ENCODE measurements at places on chromosomes 1 and 21.

- DNase-seq, result no peak
These were observed 8.3 kb downstream of the SUSD4 start for GRCh38 chr1:223355699-223356098.

DNA sequence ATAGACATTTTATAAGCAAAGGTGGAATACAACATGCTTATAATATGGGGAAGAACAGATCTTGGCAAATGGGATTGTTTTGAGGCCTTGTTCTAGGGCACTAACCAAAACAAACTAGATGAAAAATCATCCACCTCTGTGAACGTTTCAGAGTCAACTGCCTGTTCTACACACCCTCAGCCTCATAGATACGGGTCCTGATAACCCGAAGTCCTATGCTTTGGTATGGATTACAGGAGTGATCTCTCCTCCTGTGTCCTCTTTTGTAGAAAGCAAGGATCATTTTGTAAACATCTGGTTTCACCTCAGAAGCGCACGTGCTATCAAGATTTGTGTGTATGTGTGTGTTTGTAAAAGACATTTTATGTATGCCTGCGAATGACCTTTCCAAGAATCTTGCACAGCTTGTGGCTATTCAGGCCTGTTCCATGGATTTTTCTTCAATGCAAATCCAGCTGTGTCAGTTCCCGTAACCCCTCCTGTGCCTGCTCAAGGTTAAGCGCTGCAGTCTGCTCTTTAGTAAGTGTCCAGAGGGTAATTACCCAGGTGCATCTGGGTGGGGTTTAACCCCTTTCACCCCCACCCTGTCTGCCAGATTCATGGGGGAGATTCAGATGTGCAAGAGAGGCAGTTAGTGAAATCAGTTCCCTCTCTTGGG is 132.4 kb downstream of the ROR1 start:
- no peak for DNase-seq

DNA sequence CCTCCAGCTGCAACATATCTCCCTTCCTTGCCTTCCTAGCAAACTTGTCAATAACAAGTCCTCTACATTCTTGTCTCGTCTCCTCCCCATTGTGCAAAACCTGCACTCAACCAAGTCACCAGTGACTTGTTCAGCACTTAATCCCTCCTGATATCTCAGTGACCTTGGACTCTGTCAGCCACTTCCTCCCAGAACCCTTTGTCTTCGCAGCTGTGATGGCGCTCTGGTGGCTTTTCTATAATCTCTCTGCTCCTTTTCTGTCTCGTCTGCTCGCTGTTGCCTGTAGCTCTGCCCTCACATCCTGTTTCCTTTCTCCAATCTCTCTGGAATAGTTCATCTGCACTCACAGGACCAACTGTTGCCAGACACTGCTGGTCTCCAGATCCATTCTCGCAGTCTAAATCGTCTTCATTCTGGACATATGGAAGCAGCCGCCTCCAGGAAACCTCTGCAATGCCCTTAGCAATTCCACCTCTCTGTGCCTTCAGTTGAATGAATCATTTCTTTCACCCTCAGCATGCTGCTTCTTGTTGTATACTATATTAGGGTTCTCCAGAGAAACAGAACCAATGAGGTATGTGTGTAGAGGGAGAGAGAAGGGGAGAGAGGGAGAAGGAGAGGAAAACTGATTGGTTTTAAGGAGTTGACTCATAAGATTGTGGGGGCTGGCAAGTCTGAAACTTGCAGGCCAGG is 17.4 kb upstream of the IFNAR2 start:
- DNase-seq, result no peak

DNA sequence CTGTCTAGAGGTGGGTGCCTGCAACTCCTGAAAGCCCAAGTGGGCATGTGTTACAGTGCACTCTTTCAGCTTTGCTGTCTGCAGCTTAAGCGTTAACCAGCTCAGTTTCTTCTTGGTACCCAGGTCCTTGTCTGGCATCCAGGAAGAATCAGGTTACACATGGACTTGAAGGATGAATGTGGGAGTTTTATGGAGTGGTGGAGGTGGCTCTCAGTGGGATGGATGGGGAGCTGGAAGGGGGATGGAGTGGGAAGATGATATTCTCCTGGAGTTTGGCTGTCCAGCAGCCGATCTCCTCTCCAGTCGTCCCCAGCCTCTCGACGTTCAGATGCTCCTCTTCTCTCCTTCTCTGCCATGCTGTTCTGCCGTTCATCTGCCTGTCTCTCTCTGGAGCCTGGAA is 9.4 kb downstream of the METTL18 start:
- no peak for DNase-seq

DNA sequence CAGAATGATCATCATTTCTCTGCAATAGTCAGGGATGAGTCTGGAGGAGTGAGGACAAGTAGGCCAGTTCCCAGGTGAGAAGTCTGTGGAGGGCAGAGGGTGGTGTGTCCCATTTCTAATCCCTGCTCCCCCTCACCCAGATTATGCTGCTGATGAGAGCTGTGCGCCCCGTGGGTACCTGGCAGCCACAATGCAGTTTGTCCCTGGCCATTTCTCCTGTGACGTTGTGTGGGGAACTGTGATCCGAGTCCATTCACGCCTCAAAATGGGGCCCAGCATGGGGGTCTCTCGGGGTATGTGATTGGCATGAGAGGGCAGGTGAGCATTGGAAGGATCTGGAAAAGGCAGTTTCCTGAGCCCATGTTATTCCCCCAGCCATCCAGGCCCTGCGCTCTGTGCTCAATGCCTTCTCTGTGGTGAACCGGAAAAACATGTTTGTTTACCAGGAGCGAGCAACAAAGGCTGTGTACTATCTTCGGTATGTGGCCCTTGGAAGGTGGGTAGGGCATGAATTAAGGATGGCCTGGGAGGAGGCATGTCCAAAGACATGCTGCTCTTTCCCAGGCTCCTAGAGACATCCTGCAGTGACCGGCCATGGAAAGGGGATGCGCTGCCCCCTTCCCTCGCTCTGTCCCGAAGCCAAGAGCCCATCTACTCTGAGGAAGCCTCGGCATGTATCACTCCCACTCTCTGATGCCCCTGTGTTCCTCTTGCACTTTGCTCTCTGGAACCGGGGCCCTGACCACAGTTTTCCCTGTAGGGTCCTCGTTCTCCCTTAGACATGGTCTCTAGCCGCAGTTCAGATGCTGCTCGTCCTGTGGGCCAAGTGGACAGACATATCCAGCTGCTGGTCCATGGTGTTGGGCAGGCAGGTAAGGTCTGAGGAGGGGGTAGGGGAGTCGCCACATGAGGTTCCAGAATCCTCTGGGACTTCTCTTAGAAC is 16.4 kb downstream of the HYI start:
- no peak for DNase-seq

GRCh38 chr1:165185161-165185889 is 171.2 kb downstream of the LMX1A start:
- no peak for DNase-seq

Measured in fibroblast of the conjunctiva (primary cell).